EH (cell line): ENCODE measurements at places on chromosomes 2 and 18.

DNA sequence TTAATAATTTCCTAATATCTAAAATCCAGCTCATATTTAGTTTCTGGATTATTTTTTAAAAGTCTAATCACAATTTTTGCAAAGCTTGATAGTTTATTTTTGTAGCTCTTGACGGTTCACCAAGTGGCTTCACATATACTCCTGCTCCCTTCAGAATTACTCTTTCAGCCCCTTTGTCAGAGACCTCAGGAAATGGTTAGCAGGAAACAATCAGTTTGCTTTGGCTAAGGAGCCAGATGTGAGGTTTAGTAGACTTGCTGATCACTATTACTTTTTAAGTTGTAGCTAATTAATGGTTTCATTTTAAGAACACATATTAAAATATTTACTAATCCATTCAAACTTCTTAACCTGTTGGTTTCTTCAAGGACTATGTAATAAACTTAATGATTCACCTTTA, 2.3 kb downstream of the RBBP8 start:
- DNase-seq: no peak

DNA sequence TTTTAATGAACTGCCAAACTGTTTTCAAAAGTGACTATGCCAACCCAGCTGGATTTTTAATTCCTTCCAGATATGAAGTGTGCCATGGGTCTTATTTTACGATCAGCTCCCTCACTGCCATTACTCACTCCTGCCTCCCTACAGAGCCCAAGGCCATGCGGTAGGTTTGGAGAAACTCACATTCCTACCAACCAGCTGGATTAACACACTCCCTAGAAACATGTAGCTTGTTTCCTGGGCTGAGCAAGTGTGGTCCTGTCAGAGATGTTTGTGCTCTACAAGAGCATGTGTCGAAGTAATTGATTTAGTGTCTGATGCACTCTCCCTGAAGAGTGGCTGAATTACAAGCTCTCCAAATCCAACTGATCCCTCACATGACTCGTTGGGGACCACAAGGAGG, 82.5 kb downstream of the SPP2 start:
- peak; percentile 82 for DNase-seq

GRCh38 chr2:205775097-205775877, 93.0 kb downstream of the NRP2 start:
- peak; percentile 29 for DNase-seq

- DNase-seq: no peak
Observed at GRCh38 chr18:79742076-79742475, 55.7 kb upstream of the KCNG2 start.

DNA sequence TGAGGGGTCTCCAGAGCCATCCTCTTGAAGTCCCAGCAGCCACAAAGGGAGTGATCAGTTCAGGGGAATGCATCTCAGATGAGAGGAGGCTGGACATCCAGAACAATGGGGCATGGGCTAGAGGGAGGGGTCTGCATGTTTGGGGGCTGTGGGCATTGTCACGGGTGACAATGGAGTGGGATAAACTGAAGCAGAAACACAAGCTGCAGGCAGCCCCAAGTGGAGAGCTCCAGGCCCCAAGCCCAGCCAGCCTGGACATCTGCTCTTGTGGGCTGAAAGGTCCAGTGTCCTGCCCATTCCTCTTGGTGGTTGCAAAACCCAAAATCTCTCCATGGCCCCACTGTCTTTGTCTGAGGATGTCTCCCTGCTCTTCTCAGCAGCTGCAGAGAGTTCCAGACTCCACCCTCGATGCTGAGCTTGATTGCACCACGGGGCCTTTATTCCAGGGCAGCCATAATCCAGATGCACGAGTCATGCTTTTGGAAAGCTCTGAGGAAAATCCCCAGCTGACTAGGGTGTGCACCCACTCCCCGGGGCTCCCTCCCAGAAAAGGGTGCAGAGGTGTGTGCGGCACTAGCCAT, 149.4 kb downstream of the TNS1 start:
- DNase-seq: peak; percentile 71

GRCh38 chr2:20643060-20643459, 7.8 kb downstream of the HS1BP3 start:
- no peak for DNase-seq

- no peak for DNase-seq
Observed at GRCh38 chr2:71243634-71244301, 16.9 kb upstream of the PAIP2B start.

- DNase-seq: no peak
Observed at GRCh38 chr2:45685260-45685659, 33.8 kb downstream of the PRKCE start.

DNA sequence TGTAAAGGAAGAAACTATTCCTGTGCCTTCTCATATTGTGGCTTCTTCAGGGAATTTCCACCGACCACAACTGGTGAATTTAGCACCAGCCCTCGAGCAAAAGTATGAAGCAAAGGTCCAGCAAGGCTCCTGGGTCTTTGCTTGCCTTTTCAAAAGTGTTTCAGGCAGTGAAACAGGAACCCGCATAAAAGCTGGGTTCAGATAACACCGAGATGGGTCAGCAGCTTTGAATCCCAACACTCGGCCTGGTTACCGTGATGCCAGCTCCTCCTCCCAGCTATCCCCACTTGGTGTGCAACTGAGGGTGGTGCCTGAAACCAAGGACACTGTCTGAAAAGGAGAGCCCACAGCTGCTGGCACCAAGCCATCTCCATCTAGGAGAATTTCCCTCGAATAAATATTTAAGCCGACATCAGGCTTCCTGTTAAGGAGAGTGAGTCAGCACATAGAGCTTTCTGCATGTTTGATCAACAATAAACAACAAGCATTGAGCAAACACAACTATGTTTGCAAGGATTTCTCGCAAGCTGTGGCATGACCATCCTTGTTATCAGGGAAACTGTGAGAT, 69.5 kb downstream of the ANTXR1 start:
- DNase-seq: peak; percentile 85

- no peak for DNase-seq
Observed at GRCh38 chr2:83674050-83674449, 785.0 kb downstream of the SUCLG1 start.

GRCh38 chr18:2515908-2516625, 55.2 kb downstream of the METTL4 start:
- DNase-seq: peak; percentile 99

DNA sequence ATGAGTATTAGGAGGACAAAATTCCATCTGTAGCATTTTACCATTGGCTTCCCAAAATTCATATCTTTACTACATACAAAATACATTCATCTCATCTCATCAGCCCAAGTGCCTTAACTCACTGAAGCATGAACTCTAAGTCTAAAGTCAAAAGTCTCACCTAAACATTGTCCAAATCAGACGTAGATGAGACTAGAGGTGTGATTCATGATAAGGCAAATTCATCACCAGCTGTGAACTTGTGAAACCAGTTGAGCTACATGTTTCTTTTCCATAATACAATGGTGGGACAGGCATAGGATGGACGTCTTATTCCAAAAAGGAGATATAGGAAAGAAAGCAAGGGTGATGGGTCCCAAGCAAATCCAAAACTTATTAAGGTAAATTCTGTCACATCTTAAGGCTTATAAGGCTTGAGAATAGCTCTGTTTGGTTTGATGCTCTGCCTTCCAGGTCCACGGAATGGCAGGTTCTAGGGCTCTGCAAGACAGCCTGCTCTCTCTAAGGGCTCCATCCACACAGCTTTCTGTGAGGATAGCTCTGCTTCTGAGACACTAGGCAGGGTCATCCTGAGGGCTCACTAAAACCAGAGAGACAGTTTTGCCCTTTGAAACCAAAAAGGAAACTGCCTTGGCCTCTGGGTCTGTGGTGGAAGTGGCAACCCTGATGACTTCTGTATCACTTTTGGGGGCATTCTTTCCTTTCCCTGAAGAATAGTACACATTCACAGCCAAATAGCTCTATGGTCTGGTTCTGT, 9.6 kb downstream of the IFIH1 start:
- DNase-seq: no peak

DNA sequence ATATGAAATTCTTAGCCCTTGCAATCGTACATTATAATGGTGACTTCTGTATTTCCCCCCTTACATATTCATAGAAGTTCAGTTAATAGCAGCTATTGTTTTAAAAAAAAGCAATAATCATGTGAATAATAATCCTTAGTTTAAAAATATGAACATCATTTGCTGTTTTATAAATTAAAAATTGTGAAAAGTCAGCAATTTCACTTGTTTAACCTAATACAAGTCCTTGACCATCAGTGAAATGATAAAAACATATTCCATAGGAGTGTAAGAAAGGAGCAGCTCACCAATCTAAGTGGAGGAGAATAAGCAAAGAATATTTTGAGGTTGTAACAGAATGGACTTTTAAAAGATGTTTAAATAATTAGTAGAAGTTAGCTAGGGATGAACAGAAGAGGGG, 650.2 kb downstream of the SUCLG1 start:
- DNase-seq: no peak

- no peak for DNase-seq
Observed at GRCh38 chr2:21358976-21359375, 235.2 kb downstream of the TDRD15 start.

- DNase-seq: peak; percentile 2
Observed at GRCh38 chr2:51387235-51387634, 355.3 kb upstream of the NRXN1 start.

GRCh38 chr18:43170586-43170985, 55.1 kb upstream of the RIT2 start:
- DNase-seq: no peak

GRCh38 chr2:11995456-11995855, 249.0 kb downstream of the LPIN1 start:
- DNase-seq: peak; percentile 67

DNA sequence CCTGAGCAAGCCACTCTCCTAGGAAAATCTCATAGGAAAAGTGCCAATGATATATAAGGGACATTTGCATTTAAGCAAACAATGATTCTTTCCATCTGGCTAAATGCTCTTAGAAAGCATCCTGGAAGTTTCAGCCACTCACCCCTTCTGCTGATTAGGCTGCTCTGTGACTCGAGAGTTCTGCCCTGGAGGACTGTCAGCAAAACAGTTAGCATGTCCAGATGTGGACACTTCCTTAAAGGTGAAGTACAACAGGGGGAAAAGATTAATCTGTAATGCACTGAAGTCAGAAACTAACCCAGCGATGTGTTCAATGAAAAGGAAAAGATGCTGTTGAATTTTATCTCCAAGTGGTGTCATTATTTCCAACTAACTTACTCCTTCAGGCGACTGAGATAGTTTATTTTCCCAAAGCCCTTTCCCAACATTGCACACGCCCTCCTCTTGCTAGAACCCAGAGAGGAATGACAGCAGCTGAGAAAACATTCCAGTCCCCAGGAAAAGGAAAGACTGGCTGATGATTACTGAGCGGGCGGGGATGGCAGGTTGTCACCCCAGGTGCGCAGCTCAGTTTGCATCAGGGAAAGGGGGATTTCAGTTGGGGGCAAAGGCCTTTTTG, 214.0 kb downstream of the SS18 start:
- no peak for DNase-seq

DNA sequence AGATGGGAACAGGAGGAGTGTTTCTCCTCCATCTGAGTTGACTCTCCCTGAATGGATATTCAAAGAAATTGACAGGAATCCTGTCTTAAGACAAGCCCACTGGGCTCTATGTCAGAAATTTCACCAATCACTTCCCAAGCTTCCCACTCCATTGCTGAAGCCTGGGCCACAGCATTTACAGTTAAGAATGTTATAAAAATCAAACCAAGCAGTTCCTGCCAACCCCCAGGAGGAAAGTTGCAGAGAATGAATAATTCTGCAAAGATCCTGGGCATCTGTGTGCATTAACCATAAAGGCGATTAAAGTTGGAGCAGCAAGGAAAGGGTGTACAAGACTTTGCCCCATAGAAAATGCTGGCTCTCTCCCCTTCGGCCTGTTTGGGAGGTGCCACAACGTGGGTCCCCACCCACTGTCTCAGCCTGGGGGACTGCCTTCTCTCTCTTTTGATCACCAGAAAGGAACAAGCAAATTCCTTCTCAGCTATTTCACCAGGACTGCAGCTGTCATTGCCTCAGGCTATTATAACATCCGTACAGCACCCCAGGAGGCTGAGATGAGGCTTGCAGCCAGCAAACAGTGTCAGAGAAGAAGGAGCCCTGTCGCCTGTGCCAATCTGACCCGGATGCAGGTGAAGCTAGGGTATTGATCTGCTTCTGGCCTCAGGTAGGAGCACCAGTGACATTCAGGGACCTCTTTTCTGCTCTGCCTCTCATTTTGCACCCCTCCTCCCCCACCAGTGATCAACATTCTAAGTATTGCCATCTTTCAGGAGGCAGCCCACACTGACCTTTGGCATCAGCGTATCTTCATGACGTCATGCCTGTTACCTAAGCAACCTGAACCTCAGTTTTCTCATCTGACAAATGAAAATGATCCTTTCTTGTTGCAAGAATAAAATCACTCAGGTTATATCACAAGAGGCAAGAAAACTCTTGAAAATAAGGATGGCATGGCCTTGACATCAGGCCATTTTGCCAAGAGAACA, 219.0 kb downstream of the SH3BP4 start:
- peak; percentile 95 for DNase-seq

GRCh38 chr2:16674154-16674553, 8.5 kb upstream of the CYRIA start:
- no peak for DNase-seq

- peak; percentile 54 for DNase-seq
Observed at GRCh38 chr2:203751685-203752271, 45.3 kb downstream of the CD28 start.

DNA sequence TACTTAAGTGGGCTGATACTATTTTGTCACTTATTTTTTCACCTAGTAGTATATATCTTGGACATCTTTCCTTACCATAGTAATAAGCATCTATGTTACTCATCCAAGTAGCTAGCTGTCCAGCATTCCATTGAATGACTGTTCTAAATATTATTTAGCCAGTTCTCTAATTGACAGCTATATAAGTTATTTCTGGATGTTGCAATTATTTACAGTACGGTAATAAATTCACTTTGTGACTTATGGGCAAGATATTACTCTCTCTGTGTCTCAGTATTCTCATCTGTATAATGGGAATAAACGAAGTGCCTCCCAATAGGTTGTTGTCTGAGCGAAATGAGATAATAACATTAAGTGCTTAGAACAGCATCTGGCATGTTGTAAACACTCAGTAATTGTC, 46.6 kb upstream of the AGAP1 start:
- peak; percentile 62 for DNase-seq

DNA sequence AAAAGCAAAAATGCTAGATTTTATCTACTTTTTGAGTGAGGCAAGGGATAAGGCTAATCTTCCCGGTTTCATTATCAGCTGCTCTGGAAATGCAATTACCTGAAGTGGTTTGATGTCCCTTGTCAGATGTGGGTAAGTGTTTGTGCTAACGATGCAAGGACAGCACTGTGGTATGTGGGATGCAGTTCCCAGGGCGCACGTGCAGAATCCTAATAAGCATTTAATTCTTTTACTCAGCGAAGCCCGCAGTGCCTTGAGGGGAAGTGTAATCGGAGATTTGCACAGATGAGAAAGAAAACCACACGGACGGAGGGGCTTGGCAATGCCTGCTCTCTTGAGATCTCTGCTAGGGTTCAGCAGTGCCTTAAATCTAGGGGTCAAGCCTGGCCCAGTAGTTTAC, 108.5 kb upstream of the LYPD6 start:
- peak; percentile 21 for DNase-seq
